Cerebellum (tissue), 4 donors: ENCODE measurements at places on chromosomes 5 and 9. TPM values are rescaled to one million over a fixed set of nuclear protein-coding genes. Genes with fewer than 3 reads are reported as not detected.

Gene PIP5K1B
- total RNA-seq: 20.2 TPM

Gene WNT8A
- total RNA-seq: not detected

Gene PCDHB6
- 3.7 TPM for total RNA-seq

Gene TAF1L
- not detected for total RNA-seq

Gene SRD5A1
- total RNA-seq: 30.8 TPM

Gene CA9
- total RNA-seq: not detected

Gene TAF11L10
- total RNA-seq: not detected

Gene KCNT1
- total RNA-seq: 3.2 TPM

Gene LAMC3
- 3.5 TPM for total RNA-seq

Gene MOB3B
- total RNA-seq: 5.6 TPM

Gene PDE6A
- total RNA-seq: not detected

Gene NR5A1
- total RNA-seq: not detected

Gene TMEM232
- 27.9 TPM for total RNA-seq

Gene DDX31
- total RNA-seq: 21.4 TPM
